Activated T-cell treated with anti-CD3 and anti-CD28 coated beads, Interleukin-2, amount 50 U/mL, for 48 hours (primary cell): ENCODE measurements at places on chromosomes 4 and X.

- no peak for DNase-seq
Observed at GRCh38 chrX:79601341-79602131, 234.4 kb upstream of the ITM2A start.

DNA sequence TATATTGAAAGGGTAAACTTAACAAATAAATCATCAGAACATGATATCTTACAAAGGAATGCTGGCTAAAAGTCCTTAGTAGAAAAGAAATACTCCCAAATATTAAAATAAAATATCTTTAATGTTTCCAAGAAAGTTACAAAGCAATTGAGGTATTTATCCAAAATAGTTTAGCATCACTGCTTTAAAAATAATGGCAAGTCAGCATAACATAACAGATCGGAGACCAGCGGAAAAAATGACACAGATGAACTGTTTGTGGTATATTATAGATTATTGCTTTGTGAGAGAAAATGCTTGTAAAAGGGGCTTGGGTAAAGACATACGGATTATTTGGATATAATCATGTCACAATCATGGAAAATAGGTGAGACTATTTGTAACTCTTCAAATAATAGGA lies 168.5 kb upstream of the TEX13C start:
- DNase-seq, result no peak

GRCh38 chr4:169818063-169818679 lies 60.4 kb upstream of the HPF1 start:
- no peak for DNase-seq

DNA sequence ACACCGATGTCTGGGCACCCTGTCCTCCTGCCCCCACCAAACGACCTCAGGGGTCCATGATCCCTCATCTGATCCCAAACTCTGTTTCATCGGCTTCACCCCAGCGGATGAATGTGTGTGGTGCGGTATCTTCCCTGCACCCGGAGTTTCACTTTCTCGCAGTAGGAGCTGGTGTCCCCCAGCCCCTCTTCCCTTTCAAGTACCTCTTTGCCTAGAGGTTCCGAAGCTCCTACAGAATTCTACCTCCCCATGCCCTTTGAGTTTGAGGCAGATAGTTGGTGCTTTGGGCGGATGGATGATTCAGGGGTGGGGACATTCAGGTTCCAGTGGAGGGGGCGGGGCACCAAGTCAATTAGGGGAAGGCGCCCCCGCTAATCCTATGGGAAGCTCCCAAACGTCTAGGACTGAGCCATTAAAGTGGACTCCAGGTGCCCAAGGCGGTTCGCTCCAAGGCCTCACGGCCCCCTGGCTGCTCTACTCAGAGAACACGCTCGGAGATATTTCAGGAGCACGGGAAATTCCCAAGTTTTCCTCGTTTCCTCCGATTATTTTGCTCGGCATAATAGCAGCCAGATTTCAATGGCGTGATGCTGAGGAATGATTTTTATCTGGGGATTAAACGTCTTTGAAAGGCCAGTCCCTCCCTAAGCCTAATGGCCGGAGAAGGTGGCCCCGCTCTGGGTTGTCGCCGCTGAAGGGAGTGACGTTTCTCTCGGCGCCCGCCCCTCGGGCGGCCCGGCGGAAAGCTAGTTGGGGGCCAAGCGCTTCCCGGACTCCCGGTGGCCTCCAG lies 1.3 kb downstream of the MSX1 start:
- DNase-seq, result peak; percentile 32

- no peak for DNase-seq
Observed at GRCh38 chrX:133781174-133781573, 204.2 kb downstream of the GPC3 start.

DNA sequence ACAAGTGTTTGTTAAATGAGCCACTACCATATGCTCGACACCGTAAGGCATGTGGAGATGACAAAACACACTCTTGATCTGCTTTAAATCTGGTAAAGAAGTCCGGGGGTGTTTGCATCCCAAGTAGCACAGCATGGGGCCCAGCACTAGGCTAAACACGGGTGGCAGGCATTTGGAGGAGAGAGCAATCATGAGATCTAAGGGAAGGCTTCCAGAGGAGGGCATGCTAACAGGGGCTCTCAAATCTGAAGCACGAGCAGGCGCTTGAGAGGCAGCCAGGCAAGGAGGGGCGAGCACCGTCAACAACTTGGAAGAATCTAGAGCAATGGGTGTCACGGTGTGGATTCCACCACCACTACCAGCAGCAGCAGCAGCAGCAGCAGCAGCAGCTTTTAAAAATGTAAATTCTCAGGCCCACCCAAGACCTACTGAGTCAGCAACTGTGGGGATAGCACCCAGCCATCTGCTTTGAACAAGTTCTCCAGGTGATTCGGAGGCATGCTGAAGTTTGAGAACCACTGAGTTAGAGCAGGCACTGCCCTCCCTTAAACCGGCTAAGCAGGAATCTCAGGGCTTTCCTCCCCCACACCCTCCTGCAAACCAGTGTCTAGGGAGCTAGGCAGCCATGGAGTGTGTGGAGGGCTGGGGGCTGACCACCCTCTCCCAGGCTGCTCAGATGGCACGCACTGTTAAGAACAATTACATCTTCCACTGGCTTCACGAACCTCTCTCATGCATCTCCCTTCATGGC lies 70.2 kb upstream of the MAP3K15 start:
- no peak for DNase-seq

DNA sequence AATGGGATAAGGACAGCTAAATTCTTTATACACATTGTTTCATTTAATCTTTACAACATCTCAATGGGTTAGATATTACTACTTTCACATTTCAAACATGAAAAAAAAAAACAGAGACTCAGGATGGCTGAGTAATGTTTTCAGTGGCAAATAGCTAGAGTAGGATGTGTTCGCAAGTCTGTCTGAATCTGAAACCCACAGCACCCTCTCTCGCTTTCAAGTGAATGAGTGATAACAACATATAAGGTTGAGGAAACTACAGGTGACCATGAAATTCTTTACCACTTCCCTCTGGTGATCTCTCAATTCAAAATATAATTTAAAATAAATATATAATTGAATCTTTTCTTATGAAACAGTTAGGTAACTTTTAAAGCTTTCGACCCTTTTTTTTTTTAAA lies 162.6 kb downstream of the PRR32 start:
- no peak for DNase-seq

GRCh38 chr4:152679414-152680281 lies at the start of gene TMEM154:
Gene TMEM154, minus strand, starts transcription at chr4:152679997. Its CDS starts 64 bp downstream, at chr4:152679933.
- DNase-seq, result peak; percentile 74

- DNase-seq, result peak; percentile 39
Observed at GRCh38 chrX:40010550-40011321, 87.0 kb downstream of the BCOR start.

DNA sequence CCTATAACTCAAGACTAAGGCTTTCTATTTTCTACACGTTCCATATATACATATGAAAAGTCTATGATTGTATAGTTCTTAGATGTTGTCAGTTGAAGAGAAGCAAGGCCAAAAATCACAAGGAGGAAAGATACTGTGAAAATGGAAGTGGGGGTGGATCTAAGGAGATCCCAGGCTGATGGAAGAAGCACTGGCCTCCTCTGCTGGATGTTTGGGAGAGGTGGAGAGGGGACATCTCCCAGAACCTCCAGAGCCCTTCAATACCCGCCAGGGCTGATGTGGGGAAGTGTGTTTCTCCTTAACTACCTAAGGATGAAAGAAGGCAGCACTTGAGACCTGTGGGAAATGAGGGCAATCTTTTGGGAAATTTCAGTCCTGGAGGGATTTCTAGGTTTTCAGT lies 67.4 kb downstream of the RASGEF1B start:
- no peak for DNase-seq

DNA sequence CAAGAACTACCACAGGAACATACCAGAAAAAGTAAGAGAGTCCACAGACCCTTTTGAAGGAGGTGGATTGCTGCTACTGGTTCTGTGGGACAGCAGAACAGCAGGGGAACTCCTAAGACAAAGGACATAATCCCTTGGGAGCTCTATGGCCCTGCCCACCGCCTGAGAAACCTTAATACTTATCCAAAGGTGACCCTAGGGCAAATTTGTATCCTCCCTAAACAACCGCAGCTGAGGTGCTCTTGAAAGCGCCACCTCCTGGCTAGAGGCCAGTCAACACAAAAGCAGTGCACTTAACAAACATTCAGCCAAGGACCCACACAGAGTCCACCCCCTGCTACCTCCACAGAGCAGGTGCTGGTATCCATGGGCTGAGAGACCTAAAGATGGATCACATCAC lies 136.8 kb downstream of the ADAM29 start:
- DNase-seq, result no peak

- DNase-seq, result no peak
Observed at GRCh38 chrX:13821738-13822137, 4.8 kb upstream of the GPM6B start.

DNA sequence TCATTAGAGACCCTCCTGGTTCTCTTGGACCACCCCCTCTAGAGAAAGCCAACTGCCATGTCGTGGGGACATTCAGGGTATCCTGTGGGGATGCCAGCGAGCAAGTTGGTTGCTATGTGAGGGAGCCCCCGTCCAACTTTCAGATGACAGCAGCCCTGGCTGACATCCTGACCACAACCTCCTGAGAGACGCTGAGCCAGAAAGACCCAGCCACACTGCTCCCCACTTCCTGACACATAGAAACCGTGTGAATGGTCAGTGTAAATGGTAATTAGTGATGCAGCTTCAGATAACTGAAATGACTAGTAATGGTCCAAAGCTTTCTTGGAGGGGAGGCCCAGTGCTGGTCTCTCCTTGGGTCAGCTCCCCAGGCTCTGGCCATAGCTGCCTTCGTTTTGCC lies 10.8 kb downstream of the CLCN4 start:
- no peak for DNase-seq

DNA sequence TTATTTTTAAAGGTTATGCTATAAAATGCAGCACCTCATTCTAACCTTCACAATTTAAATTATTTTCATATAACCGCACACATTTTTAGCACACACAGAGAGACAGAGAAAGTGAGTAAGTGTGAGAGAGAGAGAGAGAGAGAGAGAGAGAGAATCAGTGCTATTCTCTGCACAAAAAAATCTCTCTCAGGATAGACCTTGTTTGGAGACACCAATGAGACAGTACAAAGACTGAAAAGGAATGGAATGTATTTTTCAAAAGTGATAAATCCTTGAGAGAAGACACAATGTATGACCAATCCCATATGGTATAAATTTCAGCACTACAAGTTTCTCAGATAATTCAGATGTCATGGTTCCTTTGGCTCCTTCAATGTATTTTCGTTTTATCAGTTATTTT lies 132.1 kb upstream of the PCDH18 start:
- DNase-seq, result no peak

DNA sequence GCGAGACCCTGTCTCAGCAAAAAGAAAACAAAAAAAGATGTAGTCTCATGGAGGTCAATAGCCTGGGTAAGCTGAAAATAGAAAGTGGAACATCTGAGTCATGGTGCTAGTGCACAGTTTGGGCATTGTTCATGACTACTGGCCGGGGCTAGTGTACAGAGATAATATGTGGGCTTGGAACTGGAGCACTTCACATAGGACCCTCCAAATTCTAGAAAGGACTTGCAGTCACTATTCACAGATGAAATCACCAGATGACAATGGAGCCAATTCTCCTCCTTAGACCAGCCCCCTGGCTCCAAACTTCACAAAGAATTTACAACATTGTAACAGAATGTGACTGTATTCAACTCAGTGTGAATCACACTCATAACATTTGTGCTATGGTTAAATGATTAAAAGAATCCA lies 367.8 kb upstream of the SLC7A11 start:
- DNase-seq, result no peak

GRCh38 chr4:84968925-84969324 lies 2.4 kb upstream of the WDFY3 start:
- DNase-seq, result no peak

GRCh38 chr4:110480746-110481271 lies 4.9 kb downstream of the ENPEP start:
- DNase-seq, result no peak

- no peak for DNase-seq
Observed at GRCh38 chr4:155468282-155468681, 91.5 kb upstream of the MAP9 start.

DNA sequence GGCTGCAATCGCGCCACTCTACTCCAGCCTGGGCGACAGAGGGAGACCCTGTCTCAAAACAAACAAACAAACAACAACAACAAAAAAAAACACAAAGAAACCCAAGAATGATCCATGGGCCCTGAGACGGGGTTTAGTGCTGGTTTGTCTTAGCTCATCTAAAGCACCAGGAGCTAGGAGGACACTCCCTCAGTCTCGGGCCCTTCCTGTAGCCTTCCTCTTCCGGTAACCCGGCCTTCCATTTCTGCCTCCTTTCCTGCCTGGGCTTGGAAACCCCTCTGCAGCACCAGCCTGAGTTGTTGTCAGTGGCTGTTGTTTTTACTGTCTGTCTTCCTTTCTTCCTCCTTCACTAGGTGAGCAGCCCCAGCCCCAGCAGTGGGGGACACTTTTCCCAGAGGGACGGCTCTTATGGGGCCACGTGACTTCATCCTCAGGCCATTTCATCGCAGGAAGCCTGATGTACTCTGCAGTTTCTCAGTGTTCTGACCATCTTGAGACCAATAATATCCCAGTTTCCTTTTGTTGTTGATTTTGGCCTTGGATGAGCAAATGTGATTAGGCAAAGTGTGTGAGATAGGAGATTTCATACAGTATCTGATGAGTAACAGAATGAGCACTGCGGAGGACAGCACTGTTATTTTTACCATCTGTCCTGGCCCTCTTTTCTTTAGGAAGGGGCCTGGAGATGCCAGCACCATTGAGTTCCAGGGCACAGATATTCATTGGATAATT lies 90.1 kb downstream of the ANAPC4 start:
- no peak for DNase-seq

GRCh38 chrX:22122510-22122909 lies 90.4 kb downstream of the PHEX start:
- no peak for DNase-seq

- no peak for DNase-seq
Observed at GRCh38 chr4:20773144-20773997, 73.1 kb downstream of the PACRGL start.

DNA sequence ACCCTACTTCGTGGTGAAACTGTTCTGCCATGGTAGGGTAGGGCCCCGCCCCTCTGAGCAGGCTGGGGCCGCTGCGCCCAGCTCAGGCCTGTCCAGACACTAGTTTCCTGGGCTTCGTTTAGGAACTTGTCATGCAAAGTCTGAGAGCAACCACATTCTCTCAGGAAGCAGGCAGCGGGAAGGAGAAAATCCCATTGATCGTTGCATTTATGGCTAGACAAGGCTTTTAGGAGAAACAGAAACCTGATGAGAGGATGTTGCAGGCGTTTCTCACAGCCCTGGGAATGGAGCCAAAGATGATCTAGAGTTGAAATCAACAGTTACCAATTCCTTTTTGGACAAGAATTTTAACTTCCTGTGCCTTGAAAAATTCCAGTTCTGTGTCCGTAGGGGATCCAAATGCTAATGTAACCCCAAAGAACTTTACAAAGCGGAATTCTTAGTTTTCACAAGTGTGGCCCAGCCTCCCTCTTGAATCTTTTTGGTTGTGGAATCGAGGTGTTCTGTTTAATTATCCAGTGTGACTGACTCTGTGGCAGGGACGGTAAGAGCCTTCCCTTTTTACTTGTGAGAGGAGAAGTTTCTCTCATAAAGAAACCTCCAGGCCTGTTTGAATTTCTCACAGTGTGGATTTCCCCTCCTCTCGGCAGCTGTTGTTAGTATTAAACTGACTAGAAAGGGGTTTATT lies 4.5 kb upstream of the CXCL9 start:
- DNase-seq, result no peak

GRCh38 chr4:154164931-154165839 lies 326.4 kb downstream of the DCHS2 start:
- DNase-seq, result peak; percentile 29
